AG08395 (cell line): ENCODE measurements at places on chromosomes 1 and 21.

DNA sequence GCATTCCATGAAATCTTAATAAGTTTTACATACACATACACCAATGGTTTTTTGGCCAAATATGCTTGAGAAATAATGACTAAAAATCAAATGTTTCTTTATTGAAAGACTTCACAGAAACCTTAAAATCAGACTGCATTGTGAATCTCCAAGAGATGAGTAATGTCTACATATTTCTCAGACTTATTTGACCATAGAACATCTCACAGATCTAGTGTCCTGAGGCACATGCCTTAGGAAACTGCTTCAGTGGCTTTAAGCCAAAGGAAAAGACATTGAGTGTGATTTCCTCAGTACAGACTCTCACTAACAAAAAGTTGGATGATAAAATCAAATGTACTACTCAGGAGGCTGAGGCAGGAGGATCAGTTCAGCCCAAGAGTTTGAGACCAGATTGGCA is 6.2 kb upstream of the C1orf105 start:
- peak; percentile 34 for DNase-seq

- peak; percentile 47 for DNase-seq
Observed at GRCh38 chr1:10679496-10680220, 116.8 kb downstream of the CASZ1 start.

- DNase-seq = no peak
Observed at GRCh38 chr1:162570718-162571117, 9.2 kb downstream of the UAP1 start.

DNA sequence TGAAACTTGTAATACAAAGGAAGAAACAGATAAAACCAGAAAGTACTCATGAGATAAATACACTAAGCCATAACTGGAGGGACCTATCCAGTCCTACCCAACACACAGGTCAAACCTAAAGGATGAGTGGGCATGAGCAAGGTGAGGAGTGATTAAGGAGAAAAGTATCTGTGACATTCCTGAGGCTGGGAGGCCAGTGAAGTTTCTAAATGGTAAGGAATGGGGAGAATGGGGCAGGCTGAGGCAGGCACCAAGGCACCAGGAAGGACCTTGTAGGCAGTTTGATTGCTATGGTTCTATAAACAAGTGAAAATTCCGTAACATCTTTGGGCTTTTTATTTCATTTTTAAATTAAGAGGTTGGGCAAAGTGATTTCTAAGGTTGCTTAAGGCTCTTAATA is 10.4 kb downstream of the DDX59 start:
- peak; percentile 10 for DNase-seq
